ENCODE measurements at places on chromosomes 16 and 17.

DNA sequence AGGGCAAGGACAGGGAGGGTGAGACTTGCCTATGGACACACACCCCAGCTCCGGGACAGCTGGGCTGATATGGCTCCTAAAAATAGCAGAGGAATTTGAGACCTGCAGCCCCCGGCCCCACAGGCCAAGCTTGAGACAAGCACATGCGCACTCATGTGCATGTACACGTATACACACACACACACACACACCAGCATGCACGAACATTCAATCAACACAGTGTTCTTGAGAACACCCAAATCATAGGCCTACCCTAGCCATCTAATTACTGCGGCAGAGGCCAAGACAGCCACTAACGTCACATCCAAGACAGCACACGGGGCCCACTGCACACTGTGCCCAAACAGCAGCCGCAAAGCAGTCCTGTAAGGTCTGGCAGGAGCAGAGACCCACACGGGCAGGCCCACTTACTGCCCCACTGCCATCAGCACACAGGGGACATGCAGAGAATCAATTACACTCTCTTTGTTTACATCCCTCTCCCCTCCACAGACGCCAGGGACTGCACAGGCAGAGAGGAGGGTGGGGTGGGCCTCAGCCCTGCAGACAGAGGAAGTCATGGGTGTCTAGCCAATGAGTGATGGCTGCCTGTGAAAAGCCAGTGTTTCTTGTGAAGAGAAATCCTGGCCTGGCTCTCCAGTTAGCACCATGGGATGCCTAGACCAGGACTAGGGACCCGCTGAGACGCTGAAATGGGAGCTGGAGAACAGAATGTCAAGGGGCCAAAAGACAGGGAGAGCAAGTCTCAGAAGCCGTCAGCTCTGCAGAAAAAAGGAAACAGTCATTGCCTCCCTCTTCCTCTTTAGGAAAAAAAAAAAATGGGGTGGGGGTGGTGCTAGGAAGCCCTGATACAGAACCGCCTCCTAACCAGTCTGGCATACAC lies 39.3 kb downstream of the MYO18A start:
- peak; percentile 60 for DNase-seq

- DNase-seq, result no peak
Observed at GRCh38 chr17:66578781-66579489, 256.0 kb upstream of the CACNG5 start.

GRCh38 chr17:63997341-63998048 lies 656 bp upstream of the PRR29 start:
- no peak for DNase-seq

DNA sequence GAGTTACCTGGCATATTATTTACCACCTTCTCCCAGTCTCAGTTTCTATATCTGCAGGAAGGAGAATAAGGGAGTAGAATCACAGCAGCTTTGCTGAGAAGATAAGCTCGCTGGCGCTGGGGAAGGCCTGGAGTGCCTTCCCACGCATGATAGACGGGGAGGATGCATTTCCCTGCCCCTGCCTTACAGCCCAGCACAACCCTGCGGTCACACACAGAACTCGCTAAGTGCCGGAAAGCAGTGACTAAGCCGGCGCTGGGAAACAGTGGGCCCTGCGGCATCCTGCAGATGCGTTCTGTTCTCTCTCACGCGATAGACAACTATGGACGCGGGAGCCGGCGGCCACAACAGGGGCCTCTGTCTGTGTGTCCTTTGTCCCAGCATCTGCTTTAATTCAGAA lies 4.8 kb downstream of the CA5A start:
- DNase-seq, result no peak

DNA sequence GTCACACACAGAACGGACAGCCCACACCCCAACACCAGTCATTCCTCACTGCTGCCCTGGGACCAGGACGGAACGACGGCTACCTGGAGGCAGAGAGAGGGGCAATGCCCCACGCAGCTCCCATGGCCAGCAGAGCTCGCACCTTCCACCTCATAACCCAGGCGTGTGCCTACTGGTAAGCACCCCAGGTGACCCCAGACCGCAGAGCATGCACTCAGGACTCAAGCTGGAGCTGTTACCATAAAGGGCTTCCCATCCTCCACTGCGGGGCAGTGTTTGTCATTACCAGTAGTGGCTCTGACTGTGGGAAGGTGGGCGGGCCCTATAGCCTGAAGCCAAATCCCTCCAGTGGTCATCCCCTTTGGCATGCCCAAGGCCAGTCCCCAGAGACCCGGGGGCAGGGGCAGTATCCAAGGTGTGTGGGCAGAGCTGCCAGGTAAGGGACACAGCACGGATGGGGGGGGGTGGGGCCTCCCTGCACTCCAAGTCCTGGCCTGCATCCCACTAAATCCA lies 4.7 kb upstream of the BCAR1 start:
- DNase-seq, result no peak
